ENCODE measurements at places on chromosomes 7 and 10.

DNA sequence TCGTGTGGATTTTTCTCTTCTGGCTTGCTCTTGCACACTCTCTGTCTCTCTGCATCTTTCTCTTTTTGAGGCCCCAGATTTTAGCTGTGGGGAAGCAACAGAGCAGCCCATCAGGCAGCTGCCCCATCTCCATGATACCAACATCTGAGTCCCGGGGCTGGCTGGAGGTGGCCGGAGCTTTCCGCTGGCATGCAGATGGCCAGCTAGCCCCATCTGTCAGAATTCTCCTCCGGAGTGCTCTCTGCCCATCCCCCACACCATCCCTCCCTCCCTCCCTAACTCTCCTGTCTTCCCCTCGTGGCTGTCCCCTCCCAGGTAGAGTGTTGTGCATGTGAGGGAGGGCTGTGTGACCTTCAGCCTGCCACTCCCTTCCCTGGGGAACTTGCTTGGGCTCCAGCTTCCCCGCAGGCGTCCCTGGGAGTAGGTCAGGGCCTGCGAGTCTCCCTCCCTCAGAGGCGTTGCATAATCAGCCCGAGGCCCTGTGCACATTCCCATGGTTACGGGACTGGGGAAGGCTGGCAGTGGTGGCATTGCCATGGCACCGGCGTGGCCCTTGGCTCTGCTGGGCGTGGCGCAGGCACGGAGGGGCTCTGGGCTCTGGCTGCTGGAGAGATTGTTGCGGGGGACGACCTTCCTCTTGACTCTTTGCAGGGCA is 24.7 kb downstream of the GHRHR start:
- peak; percentile 40 for DNase-seq

DNA sequence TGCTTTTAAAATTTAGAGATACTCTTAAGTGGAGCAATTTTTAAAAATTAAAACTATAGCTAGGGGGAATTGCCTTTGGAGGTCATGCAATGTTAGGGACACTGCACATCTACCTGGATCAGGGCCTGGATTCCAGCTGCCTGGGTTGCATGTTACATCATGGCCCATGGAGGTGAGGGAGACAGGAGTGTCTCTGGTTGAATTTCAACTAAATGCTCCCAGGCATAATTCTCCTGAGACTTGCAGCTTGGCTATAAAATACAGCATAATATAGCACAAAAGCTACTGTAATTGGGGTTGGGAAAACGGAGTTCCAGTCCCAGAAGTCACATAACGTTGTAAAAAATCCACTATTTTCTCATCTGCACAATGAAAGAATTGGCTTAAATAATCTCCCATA is 782.5 kb downstream of the LRMDA start:
- no peak for DNase-seq

DNA sequence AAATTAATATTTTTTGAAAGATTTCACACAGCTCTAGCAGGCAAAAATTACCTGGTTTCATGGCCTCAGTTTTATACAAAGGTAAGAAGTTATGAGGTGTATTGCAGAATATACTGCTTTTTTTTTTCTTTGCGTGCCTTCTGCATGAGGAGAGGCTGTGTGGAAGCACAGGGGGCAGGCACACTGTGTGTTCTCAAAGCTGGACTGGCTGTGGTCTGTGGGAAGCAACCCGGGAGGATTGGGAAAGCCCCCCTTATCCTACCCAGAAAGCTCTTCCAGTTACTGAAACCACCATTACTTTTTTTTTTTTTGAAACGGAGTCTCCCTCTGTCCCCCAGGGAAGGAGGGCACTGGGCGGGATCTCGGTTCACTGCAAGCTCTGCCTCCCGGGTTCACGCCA is 25.0 kb downstream of the ADARB2 start:
- DNase-seq = no peak

GRCh38 chr7:11923376-11923930 is 91.5 kb upstream of the THSD7A start:
- no peak for DNase-seq

- no peak for DNase-seq
Observed at GRCh38 chr7:120547605-120548004, 274.6 kb downstream of the KCND2 start.

DNA sequence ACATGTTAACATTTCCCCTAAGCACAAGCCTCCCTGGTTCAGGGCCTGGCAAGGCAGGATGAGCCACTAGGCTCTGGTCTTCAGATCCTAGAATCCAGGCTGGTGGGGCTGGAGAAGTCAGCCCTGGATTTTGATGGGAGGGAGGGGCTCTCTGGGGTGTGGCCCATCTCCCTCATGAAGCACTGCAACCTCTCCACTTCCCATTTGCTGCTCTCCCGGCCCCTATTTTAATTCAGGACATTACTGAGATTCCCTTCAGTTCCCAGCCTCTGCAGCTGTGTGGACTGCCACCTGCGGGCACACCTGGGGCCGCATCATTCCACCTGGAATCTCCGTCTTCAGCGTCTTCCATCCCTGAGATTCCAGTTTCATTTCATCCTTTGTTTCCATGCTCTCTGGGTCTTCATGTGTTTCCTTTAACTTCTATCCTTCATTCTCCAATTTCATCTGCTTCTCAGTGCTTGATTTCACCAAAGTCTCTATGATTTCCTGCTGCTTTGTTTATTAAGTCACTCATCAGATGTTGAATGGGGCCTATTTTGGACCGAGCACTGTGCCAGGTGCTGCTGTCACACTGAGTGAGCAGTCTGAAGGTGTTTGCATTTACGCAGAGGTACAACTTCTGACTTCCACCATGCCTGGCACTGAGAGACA is 253.6 kb downstream of the WDR37 start:
- no peak for DNase-seq

DNA sequence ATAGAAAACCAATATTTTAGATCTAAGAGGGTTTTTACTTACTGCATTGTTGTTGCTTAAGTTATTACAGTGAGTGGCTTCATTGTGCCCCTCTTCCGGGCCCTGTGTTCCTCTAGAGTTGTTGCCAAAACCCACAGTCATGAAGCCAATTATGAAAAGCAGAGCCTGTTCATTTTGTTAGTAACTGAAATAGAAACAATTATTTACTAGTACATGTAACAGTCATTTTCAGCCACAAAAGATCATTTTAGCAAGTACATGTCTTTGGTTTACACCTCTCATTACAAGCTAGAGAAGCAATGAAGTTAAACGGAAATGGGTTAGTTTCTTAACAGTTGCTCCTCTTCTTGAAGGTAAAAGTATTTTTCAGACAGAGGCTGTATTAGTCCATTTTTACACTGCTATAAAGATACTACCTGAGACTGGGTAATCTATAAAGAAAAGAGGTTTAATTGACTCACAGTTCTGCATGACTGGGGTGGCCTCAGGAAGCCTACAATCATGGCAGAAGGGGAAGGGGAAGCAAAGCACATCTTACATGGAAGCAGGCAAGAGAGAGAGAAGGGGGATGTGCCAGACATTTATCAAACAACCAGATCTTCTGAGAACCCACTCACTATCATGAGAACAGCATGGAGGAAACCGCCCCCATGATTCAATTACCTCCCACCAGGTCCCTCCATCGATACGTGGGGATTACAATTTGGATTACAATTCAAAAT is 380.5 kb downstream of the SFMBT2 start:
- no peak for DNase-seq

DNA sequence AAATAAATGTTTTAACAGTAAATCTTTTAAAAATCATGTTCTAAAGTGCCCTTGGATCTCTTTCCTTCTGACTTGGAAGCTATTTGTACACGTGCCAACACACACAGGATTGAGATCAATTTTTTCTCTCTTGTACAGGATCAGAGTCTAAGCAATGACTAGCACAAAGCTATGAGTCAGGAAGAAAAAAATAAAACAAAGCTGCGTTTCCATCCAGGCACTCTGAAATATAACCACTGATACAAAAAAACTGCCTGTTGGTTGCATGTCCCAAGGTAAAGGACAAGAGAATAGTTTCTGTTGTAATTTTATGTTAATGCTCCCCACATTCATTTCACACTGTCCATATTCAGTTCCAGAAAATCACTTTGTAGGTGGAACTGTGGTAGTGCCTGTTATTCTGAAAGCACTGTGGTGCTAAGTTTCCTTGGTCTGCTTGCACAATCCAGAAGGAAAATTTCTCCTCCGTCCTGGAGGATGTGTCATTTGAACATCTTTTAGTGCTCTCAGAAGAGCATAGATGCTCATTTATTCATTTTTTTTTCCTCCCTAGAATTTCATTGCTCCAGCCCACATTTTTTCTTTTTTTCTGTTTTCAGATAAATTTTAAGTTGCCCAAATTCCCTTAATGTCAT is 113.4 kb downstream of the PLXDC2 start:
- no peak for DNase-seq

- DNase-seq = no peak
Observed at GRCh38 chr10:52744057-52744805, 28.4 kb downstream of the MBL2 start.

DNA sequence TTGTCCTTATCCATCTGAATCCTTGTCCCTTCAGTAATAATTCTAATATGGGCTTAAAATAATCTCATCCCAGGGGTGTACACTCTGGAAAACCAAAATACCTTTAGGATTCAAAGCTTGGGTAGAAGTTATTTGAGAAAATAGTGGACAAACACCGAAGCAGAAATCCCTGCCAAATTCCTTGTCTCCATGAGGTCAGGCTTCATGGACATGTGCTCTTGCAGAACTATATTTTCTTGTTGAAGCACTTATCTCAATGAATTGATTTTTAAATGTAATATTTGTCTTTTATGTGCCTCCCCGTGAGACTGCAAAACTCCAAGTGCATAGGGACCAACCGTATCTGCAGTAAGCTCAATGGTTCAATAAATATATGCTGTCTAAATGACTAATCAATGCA is 1153.3 kb upstream of the AUTS2 start:
- DNase-seq = no peak

DNA sequence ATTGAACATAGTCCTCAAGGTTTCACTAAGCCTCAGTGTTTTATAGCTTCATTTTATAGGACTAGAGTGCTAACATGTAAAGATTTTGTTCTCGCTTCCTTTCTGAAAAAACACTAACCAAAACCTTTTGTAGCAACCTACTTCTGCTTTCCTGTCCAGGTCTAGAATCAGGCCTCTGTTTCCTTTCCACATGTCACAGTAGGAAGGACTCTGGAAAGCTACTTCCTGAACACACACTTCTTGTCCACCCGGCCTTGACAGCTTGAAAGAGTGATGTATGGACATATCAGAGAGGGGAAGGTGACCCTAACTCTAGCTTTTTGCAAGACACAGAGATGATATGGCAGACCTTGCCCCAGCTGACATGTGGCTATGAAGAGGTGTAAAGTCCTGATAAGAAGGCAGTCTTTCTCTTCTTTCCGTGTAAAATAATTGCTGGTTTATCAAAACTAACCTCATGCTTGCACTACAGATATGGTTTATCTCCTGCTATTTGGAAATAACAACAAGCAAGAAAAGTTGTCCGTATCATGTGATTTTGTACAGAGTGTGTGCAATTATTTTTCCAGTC is 175.4 kb downstream of the SKAP2 start:
- DNase-seq = peak; percentile 39

DNA sequence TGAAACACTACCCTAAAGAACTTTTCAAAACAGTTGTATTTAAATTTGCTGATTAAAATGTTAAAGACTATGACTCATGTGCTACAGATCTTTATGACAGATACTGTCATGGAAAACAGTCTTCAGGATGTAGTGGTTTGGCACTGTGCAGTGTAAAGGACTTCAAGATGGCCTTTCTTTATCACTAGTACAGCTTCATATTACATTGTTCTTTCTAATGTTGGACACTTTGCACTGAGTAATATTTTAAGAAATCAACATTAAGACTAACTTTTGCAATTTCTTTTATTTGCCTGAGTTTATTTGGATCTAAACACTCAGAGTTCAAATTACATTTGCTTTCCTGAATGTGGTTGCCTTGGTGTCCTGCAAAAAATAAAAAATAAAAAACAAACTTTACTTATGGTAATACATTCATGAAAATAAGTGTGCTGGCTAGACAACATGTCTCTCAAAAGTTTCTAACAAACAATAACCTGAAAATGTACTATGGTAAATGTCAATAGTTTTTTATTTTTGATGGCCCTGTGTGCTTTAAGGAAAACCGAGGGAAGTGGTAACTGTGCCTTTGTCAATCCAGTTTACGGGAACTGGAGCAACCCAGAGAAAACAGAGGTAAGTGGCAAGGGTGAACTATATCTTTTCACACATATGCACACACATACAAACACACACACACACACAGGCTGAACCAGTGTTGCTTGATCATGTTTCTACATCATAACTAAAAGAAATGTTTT is 85.9 kb upstream of the PLXDC2 start:
- DNase-seq = no peak

- no peak for DNase-seq
Observed at GRCh38 chr10:82922046-82922445, 1047.1 kb downstream of the NRG3 start.
